ENCODE measurements at places on chromosomes 4 and X. TPM values are rescaled to one million over a fixed set of nuclear protein-coding genes. Genes with fewer than 3 reads are reported as not detected.

DNA sequence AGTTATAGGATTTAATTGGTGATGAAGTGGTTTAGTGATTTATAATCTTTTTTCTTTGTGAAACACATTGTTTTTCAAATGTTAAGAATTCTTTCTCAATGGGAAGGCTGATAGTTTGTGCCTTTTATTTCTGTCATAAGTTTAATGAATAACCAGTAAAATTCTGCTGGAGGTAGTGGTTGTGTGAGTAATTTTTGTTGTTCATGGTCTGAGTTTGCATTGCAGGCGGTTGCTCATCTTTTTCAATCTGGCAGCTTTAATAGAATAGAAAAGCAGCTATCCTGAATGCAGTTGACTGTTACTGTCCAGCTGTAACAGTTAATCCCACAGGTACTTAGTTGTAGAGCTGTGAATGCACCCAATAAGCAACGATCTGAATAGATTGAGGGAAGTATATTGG, 215.6 kb upstream of the AFF2 start:
- DNase-seq: no peak

GRCh38 chrX:9857575-9858474, 71.6 kb downstream of the SHROOM2 start:
- no peak for DNase-seq

DNA sequence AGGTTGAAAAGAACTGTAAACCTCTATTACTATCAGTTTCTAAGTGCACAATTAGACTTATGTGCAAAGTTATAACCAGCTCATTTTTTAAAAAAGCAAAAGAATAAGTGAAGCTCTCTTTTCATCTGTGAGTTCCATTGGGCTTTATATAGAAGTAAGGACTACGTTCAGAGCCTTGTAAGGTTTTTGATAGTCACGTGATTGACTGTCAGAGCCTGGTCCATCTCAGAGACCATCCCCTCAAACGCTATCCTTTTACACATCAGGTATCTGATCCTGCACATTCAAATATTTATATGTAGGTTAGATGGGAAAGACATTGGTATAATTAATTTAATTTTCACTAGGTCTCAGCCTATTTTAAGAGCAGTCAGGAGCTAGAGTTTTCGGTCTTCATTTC, 279.3 kb downstream of the INPP4B start:
- no peak for DNase-seq

DNA sequence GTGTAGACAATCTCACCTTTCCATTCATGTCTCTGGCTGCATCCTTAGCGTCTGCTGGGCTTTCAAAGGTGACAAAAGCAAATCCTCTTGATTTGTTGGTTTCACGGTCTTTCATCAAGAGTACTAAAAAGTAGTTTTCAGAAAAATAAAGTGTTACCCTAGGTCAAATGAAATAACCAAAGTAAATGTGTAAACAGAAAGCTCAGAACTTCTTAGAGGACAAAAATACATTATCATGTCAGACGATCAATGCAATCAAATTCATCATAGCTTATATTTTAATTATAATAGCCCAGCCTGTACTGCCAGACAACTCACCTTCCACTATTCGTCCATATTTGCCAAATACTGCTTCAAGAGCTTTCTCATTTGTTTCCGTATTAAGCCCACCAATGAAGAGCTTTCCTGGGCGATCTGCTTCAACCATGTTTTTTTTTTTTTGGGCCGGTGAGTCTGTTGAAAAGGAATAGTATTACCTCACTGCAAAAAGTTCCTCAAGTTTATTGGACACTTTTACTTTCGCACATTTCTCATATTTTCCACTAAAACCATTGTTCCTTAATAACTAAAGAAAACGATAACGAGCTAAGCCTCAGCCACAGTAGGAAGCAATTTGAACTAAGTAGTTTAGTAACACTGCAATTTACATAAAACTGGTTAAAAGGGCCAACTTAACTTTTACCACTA, 1.4 kb downstream of the RBMX start:
- peak; percentile 24 for DNase-seq

DNA sequence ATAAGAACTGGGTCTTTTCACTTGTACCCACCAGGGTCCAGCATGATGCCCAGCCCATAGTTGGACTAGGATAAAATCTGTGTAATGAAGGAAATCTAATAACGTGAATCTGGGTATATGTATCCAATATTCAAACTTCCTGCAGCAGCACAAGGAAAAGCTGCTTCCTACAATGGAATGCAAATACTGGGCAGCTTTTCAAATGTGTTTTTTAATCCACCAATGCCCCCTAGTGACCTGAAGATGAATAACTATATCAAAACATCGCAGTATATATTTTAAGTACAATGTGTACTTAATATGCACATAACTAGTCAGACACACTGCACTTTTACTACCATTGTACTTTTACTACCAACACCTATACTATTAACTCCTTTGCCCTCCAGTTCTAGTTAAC, 5.3 kb downstream of the APOO start:
- peak; percentile 50 for DNase-seq

DNA sequence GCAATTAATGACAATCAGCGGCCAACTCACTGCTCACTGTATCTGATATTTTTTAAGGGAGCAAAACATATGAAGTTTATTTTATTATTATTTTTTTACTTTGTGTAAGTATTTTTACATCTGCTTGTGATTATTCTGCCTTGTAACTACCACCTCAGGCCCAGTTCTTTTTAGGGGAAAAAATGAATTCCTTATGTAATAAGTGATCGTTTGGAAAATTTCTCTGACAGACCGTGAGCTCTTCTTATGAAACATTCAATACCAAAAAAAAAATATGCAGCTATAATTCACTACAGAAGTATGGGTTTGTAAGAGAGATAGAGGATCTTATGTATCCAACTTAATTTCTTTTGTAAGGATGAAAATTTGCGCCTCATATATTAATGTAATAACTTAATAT, 33.5 kb upstream of the STOX2 start:
- no peak for DNase-seq

DNA sequence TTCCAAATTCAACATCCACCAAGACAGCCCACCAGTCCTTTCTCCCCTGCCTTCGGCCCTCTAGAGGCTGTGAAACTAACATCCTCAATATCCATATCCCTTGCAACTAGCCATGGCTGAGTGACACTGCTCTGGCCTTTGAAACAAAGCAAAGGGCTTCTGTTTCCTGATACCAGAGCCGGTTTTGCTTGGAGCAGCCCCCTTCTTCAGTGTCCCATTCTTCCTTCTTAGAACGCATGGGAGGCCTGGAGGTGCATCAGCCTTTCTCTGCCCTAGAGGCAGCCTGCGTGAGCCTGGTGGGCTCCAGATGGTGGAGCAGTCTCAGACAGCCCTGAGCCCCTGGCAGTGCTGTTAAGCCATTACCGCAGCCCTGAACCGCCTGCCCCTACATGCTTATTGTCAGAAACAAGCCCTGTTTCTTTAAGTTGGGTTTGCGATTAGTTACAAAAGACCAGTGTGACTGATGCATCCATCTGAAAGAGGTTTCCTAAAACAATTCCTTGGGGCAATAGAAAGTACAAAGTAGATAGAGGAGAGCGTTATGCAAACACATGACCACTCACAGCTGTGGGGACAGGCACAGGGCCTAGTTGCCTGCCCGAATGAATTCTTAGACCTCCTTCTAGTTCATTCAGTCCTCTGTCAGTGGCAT, 74.1 kb downstream of the EVC start:
- no peak for DNase-seq

GRCh38 chrX:147322496-147322895, 508.0 kb upstream of the CXorf51A start:
- no peak for DNase-seq

DNA sequence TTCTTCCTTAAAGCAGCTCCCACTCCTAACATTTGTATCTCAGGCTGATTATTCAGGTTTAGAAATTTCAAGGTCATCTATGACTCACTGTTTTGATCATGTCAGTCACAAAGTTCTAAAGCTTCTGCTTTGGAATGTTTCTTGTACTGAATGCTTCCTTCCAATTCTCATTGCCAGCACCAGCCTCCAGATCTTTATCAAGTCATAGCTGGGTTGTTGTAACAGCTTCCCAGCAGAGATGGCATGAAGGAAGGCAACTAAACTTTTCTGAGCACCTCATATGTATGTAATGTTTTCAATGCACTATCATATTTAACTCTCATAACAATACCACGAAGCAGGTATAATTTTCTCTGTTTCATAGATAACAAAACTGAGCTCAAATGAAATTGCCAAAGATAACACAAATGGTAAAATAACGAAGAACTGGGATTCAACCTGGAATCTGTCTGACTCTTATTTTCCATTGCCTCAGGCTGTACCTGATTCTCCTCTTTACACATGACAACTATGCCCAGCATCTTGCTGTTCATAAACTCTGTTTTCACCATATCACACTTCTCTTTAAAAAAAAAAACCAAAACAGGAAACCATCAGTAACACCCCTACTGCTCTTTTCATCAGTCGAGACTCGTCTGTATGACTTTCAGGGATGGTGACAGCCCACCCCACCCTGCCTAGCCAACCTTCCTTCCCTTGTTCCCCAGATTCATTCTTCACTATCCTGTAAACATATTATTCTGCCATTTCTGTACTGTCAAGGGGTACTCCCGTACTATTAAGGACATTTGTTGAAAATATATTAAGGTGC, 13.4 kb downstream of the TRPC3 start:
- no peak for DNase-seq

GRCh38 chrX:135707880-135708279, 5.6 kb upstream of the CT45A1 start:
- peak; percentile 34 for DNase-seq

- no peak for DNase-seq
These were observed 45.1 kb upstream of the HSD17B10 start for GRCh38 chrX:53479301-53479700.

GRCh38 chrX:56099271-56099670, 132.9 kb upstream of the KLF8 start:
- no peak for DNase-seq

GRCh38 chr4:98092833-98093439, 50.3 kb downstream of the STPG2 start:
- peak; percentile 24 for DNase-seq

GRCh38 chrX:7378406-7378805, 230.5 kb upstream of the PUDP start:
- DNase-seq: no peak

DNA sequence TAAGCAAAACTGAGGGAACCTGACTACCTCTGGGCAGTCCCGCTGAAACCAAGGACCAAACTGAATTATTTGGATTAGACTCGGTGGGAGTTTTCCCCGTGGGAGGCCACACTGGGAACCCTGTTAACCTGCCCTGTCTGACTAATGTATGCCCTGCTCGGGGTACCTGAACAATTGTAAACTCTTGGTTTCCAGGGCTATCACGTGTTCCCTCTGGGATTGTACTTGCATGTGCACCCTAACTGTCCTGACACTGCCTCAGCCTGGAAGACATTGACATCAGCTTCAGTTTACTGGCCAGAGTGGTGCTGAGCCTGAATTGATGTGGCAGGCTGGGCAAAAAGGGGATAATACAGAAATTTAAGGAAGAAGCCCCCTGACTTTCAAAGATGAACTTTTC, 20.1 kb upstream of the ZNF41 start:
- DNase-seq: no peak

- peak; percentile 88 for DNase-seq
These were observed 2.3 kb downstream of the PLAC8 start for GRCh38 chr4:83112231-83112630.

DNA sequence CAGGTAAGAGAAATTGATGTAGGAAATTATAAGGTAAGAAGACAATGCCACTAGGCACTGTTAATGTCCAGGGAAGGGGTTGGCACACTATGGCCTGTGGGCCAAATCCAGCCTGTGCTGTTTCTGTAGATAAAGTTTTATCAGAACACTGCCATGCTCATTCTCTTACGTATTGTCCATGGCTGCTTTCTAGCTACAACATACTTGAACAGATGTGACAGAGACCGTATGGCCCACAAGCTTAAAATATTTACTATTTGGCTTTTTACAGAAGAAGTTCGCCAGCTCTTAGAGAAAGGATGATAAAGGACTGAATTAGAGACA, 168.0 kb downstream of the CDS1 start:
- no peak for DNase-seq

- DNase-seq: no peak
These were observed 11.0 kb upstream of the IDS start for GRCh38 chrX:149515954-149516602.

DNA sequence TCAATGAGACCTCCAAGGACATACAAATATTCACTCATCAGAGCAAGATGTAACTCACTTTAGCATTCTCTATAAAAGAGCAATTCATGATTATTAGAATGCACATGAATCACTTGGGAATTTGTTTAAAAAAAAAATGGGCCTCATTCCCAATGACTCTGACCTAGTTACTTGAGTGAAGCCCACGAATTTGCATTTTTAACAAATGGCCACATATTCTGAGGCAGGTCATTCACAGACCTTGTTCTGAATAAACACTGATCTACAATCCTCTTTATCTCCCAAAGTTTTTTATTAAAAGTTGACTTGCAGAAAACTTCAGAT, 255.1 kb upstream of the VEGFC start:
- no peak for DNase-seq

DNA sequence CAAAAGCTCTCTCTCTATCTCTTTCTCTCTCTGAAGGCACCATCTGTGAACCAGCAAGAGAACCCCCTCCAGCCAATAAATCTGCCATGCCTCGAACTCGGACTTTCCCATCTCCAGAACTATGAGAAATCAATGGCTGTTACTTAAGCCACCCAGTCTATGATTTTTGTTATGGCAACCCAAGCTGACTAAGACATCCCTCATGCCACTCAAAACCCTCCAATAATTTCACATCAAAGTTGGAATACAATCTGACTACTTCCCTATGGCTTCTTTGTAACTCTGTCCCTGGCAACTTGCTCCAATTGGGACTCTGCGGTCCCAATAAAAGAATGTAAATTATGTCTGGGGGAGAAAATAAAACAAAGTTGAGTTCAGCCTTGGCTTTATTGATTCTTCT, 265.7 kb downstream of the SHOX start:
- DNase-seq: no peak

STATH gene
- total RNA-seq: not detected

FRYL gene
- 88.5 TPM for total RNA-seq

SMIM31 gene
- total RNA-seq: not detected

EPGN gene
- not detected for total RNA-seq

PRIMPOL gene
- 19.3 TPM for total RNA-seq

P2RY8 gene
- 122 TPM for total RNA-seq

MGARP gene
- total RNA-seq: 0.28 TPM

NXF2B gene
- total RNA-seq: not detected
